Activated T-helper 2 cell treated with anti-CD3 and anti-CD28 coated beads, Interferon-gamma antibody, Interleukin-2, Interleukin-4, amounts not matched to agents 10 μg/mL and 5 μg/mL and 100 μg/mL, durations not matched to agents 14 hours and 24 hours and 36 hours (primary cell): ENCODE measurements at places on chromosomes 7 and 10.

GRCh38 chr10:119231654-119232053 is 24.3 kb downstream of the GRK5 start:
- no peak for DNase-seq

- DNase-seq, result no peak
These were observed 135.2 kb downstream of the CUX1 start for GRCh38 chr7:101952355-101953247.

DNA sequence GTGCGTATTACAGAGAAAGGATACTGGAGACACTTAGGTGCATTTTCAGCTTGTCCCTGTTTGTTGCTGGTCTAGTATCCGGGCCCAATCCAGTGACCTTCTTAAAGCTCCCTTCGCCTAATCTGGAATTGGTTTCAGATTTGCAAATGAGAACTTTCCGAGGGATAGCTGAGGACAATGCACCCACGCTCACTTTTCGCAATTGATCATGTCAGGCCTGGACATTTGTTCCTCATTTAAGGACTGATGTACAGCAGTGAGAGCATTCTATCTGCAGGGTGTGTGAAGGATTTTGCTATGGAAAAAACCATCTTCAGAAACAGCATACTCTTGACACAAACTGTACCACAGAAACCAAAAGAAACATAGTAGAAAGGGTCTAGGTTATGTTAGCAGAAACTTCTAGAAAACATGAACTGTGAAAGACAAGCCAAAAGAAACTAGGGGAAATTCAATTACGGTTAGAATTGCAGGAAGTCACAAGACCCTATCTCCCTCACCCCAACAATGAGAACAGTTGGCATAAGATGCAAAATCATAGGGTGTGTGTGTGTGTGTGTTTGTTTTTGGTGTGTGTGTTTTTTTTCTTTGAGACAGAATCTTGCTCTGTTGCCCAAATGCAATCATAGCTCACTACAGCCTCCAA is 331.1 kb downstream of the CALN1 start:
- no peak for DNase-seq

DNA sequence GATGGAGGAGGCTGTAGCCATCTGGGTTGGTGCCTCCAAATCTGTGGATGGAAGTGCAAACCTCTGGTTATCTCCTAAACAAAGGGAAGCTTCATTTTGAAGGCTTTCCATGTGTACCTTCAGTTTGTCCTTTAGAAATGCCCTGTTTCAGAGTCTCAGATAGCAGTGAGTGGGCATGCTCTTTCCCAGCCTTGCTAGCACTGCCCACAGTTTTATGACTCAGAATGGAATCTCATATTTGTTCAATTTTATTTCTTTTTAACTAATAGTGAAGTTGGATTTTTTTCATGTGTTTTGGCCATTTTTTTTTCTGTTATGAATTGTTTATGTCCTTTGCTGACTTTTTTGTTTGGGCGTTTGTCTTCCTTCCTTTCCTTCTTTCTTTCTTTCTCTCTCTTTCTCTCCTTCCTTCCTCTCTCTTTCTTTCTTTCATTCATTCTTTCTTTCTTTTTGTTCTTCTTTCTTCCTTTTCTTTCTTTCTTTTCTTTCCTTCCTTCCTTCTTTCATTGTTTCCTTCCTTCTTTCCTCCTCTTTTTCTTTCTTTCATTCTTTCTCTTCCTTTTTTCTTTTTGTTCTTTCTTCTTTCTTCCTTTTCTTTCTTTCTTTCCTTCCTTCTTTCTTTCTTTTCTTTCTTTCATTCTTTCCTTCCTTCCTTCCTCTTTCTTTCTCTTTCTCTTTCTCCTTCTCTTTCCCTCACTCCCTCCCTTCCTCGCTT is 25.6 kb downstream of the PRF1 start:
- DNase-seq, result no peak

DNA sequence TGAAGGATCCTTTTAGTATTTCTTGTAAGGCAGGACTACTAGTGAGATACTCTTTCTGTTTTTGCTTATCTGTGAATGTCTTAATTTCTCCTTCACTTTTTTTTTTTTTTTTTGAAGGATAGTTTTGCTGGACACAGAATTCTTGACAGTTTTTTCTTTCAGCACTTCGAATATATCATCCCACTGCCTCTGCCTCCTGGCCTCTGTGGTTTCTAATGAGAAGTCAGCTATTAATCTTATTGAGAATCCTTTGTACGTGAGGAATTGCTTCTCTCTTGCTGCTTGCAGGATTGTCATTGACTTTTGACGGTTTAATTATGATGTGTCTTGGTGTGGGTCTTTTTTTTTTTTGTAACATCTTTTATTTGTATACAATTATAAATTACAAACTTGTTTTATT is 12.6 kb upstream of the WAC start:
- no peak for DNase-seq

- DNase-seq, result no peak
These were observed 76.0 kb upstream of the SEMA3D start for GRCh38 chr7:85262891-85263290.

DNA sequence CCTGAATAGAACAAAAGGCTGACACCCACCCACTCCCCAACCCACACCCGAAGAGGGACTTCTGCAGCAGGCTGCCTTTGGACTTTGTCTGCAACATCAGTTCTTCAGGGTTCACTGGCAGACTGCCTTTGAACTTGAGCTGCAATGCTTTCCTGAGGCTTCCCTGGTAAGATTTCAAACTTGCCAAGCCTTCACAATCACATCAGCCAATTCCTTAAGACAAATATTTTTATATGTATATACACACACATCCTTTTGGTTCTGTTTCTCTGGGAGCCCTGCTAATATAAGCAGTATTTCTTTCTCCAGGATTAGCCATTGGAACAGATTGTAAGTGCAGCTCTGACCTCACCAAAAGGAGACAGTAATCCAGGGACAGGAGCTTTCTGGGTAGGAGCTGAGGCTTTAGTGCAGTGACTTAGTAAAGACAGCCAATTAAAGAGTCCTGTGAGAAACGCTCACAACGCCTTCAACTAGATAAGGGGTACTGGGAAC is 55.6 kb upstream of the KMT2E start:
- no peak for DNase-seq

GRCh38 chr10:60123668-60124067 is 217.3 kb upstream of the CCDC6 start:
- DNase-seq, result no peak

GRCh38 chr7:106423821-106424475 is 139.2 kb upstream of the NAMPT start:
- DNase-seq, result no peak

DNA sequence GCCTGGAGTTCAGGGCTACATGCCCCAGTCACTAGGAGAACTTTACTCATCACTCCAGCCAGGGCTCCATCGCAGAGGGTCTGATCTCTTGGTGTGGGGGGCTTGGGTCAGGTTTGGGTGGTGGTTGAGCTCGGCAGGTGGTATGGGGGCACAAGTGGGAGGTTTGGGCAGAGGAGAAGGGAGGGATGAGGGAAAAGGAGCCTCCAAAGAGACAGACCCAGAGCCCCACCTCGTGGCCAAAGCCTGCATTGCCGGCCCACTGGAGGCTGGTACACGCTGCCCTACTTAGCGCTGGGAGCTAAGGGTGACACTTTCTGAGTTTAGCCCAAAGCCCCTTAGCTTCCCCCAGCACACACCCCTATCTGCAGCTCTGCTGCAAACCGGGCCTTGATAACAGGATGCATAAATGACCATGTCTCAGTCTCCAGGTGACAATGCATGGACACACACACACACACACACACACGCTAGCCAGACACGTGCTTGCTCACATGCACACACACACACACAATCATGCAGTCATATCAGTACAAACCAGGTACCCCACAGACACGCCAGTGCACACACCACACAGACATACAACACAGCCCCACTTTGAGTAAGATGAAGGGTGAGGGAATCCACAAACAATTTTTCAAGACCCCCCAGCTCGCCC is 14.7 kb downstream of the LZTS2 start:
- peak; percentile 58 for DNase-seq

- no peak for DNase-seq
These were observed 120.3 kb upstream of the PRSS1 start for GRCh38 chr7:142628945-142629344.

DNA sequence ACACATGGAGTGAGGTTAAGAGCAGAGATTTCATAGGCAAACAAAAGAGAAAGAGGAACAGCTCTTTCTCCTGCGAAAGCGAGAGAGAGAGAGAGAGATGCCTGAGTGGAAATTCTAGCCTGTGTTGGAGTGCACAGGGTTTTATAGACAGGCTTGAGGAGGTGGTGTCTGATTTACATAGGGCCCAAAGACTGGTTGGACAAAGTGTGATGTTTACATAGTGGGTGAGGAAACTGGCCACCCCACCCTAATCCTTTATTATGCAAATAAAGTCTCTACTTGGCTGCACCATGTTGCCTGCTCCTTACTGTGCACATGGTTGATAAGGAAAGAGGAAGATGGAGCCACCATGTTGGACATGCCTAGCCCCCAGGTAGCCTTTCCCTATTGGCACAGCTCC is 967.8 kb upstream of the SORCS1 start:
- no peak for DNase-seq

DNA sequence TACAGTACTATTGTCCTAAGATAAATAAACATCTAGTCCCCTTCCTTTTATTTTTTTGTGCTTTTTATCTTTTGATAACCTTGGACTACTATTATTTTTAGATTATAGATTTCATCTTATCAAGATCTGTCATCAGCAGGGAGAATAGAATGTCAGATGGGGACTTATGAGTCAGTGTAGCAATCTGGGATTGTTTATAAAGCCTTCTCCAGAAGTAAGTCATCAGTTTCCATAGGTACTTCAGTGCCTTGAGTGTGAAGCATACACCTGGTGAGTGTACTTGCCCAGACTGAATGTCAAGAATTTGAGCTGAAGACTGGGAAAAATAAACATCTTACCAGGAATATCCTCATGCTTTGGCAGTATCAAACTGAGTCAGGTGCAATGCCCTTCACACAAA is 2.1 kb downstream of the CASD1 start:
- no peak for DNase-seq
